ENCODE measurements at places on chromosomes 3 and 15. TPM values are rescaled to one million over a fixed set of nuclear protein-coding genes. Genes with fewer than 3 reads are reported as not detected.
A peak's percentile ranks its signal among the peaks of the same experiment; 100 is the strongest.

GRCh38 chr3:116824208-116824607 lies 114.6 kb downstream of the TUSC7 start:
- DNase-seq = no peak

GRCh38 chr3:178808748-178809147 lies 262.9 kb downstream of the ZMAT3 start:
- no peak for DNase-seq

DNA sequence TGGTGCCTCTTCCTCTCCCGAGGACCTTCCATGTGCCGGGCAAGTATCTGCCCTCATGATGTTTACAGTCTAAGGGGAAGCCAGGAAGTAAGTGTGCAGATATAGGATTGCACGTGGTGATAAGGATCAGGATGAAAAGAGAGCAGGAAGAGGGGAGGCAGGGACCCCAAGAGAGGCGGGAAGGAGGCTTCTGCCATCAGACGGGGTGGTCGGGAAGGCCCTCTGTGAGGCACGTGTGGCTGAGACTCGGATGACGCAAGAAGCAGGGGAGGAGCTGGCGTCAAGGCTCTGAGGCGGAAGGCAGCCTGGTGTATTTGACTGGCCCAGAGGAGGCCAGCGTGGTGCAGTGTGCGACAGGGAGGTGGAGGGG lies 762 bp upstream of the IQSEC1 start:
- no peak for DNase-seq

DNA sequence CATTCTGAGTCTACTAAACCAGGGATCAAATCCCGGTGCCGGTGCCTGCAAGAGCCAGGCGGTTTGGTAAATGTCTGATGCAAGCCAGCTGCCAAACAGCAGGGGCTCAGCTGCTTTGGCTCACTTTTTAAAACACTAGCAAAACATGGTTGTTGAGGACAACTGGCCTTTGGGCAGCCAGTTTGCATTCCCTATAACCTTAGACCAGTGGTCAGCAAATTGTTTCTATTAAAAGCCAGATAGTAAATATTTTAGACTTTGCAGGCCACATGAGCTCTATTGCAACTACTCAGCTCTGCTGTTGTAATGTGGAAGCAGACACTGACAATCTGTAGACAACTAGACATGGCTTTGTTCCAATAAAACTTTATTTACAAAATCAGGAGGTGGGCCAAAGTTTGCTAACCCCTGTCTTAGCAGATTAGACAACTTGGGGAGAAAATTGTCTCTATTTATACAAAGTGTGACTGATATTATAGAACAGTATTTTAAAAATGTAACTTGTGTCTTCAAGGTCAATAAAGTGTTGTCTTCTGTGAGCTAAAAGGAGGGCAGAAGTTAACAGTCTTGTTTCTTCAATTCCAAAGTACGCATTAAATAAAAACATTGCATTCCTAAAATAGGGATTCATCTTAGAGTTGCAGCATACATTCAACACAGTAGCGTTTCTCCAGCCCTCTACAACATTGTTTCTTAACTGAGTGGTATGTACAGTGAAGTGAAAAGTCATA lies 67.6 kb downstream of the SSUH2 start:
- DNase-seq = no peak

- no peak for DNase-seq
Measured at GRCh38 chr3:167967257-167968036, 128.3 kb downstream of the GOLIM4 start.

DNA sequence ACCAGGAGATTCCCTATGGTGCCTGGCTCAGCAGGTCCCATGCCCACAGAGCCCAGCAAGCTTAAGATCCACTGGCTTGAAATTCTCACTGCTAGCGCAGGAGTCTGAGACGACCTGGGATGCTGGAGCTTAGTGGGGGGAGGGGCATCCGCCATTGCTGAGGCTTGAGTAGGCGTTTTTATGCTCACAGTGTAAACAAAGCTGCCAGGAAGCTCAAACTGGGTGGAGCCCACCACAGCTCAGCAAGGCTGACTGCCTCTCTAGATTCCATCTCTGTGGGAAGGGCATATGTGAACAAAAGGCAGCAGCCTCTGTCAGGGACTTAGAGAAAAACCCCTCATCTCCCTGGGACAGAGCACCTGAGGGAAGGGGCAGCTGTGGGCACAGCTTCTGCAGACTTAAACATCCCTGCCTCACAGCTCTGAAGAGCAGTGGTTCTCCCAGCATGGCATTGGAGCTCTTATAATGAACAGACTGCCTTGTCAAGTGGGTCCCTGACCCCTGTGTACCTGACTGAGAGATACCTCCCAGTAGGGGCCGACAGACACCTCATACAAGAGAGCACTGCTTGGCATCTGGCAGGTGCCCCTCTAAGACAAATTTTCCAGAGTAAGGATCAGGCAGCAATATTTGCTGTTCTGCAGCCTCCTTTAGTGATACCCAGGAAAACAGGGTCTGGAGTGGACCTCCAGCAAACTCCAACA lies 231.5 kb upstream of the SETMAR start:
- DNase-seq = peak; percentile 50

GRCh38 chr3:151398895-151399294 lies 14.3 kb upstream of the P2RY12 start:
- DNase-seq = no peak

DNA sequence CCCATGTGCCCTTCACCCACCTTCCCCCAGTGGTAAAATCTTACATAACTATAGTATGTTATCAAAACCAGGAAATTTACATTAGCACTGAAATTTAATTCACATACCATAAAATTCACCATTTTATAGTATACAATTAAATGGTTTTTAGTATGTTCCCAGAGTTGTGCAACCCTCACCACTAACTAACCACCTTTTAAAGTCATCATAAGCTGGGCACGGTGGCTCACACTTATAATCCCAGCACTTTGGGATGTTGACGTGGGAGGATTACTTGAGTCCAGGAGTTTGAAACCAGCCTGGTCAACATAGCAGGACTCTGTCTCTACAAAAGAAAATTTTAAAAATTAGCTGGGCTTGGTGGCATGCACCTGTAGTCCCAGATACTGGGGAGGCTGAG lies 13.7 kb downstream of the FRMD5 start:
- DNase-seq = no peak

DNA sequence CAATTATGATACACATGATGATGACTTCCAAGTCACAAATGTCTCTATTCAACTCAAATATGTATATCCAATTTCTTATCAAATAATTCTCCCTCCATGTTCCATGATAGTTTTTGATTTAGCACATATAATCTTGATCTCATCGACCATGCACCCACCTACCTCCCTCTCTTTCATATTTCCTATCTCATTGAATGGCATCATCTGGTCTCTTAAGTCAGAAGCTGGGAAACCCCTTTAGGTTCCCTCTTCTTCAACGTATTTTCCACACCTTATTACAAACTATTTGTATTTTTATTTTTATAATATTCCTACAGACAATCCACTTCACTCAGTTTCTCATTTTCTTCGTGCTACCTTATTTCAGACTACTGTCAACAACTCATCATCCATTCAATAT lies 56.9 kb upstream of the DPH6 start:
- DNase-seq = no peak

DNA sequence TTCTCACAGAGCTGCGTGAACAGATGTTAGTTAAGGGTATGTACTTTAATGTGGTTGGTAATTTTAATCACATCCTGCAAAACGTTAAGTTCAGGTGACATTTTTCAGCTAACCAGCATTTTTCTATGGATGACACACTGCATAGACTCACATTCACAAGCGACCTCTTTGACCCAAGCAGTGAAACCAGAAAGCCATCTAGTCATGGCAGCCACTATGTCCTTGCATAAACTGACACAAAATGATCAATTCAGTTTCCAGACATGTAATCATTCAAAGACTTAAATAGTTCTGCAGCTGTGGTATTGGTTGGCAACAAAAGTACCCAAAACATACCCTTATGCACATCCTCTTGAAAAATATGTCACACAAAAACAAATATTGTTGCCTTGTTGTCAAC lies 7.4 kb upstream of the CAPN7 start:
- no peak for DNase-seq

DNA sequence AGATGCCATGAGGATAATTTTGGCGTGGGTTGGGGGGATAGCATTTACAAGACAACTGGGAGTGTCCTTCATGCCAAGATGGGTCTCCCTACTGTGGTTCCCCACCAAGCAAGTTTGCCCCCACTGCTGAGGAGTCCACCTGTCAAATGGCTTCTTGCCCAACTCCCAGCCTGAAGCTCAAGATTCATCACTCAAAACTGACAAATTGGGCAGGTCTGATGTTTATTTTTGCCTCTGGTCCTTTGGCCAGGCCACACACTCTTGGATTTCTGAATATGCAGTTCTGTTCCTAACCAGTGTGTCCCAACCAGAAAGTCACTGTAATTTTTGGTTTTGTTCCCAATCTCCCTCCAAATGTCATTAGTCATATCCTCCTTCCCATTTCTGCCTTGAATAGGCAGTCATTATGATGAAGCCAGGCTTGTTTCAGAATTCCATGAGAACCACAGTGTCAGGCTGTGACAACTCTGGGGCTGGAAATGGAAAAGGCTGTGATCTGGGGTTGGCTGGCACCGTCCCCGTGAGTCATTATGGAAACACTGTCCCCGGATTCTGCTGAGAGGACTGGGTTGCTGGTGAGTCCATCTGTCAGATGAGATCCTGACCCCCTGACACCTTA lies 29.3 kb upstream of the MEF2A start:
- DNase-seq = peak; percentile 55

GRCh38 chr3:171427771-171428320 lies 32.4 kb downstream of the TNIK start:
- DNase-seq = no peak

DNA sequence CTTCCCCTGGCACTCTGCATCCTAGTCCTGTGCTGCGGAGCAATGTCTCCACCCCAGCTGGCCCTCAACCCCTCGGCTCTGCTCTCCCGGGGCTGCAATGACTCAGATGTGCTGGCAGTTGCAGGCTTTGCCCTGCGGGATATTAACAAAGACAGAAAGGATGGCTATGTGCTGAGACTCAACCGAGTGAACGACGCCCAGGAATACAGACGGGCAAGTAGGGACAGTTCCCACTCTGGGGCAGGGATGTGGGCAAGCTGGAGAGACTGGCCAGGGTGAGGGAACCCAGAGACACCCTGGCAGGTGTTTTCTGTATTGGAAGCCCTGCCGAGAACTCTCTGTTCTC lies 247 bp downstream of the FETUB start:
- peak; percentile 70 for DNase-seq

GRCh38 chr15:95884276-95884675 lies 446.2 kb upstream of the NR2F2 start:
- no peak for DNase-seq

DNA sequence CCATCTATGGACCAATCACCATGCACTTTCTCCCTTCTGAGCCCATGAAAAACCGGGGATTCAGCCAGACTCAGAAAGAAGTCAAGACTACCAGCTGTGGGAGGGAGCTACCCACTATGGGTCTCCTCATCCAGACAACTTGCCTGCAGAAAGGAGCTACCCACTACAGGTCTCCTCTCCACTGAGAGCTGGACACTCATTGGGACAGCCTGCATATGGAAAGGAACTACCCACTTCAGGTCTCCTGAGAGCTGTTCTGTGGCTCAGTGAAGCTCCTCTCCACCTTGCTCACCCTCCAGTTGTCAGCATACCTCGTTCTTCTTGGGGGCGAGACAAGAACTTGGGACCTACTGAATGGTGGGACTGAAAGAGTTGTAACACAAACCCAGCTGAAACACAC lies 22.3 kb upstream of the ZBED2 start:
- DNase-seq = no peak

DNA sequence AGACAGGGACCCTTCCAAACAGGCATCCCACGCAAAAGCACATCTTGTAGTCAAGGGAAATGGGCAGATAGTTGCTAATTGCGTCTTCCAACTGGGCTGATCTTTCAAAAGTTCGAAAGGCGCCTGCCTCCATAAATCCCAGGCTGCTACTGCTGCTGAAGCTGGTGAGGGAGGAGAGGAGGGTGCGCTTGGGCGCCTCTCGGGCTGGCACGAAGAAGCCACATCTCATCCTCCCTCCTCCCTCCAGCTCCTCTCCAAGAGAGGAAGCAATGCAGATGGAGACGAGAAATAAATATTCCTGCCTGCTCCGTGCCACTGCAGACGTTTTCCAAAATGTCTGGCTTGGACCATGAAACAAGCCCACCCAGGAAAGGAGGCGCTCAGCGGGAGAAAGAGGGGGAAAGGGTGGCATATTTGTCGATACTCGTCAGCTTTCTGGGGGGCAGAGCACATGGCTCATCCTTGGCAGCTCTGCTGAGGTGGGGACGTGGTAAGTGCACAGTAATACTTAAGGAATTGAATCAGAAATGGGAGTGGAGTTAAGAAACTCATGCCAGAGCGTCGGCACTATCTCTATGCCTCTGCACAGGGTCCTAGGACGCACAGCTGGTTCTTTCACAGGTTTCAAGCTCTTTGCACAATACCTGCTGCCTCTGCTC lies 88.9 kb upstream of the FEZF2 start:
- DNase-seq = no peak

Gene LYZL4
- not detected for total RNA-seq

Gene GLDN
- not detected for total RNA-seq

Gene IL20RB
- 3.8 TPM for total RNA-seq

Gene DCUN1D1
- 93.5 TPM for total RNA-seq

Gene PLA1A
- not detected for total RNA-seq

Gene DHX30
- 60.2 TPM for total RNA-seq

Gene CDHR4
- 2.0 TPM for total RNA-seq

Gene ITPKA
- total RNA-seq = 5.3 TPM

Gene CYP11A1
- total RNA-seq = 7.1 TPM

Gene SH2D7
- not detected for total RNA-seq

Gene NEDD4
- 17.8 TPM for total RNA-seq
